ENCODE measurements at places on chromosomes 16 and 17. TPM values are rescaled to one million over a fixed set of nuclear protein-coding genes. Genes with fewer than 3 reads are reported as not detected.

GRCh38 chr16:15857724-15858560 is 1.1 kb upstream of the MYH11 start:
- peaks cover 3% of the 10 kb centered on the region for H3K36me3 ChIP-seq
- DNase-seq = no peak
- H3K4me3 ChIP-seq = peak overlapping the region; percentile 77
- H3K4me1 ChIP-seq = peaks cover 7% of the 10 kb centered on the region
- no peak overlapping the region for H3K27ac ChIP-seq

DNA sequence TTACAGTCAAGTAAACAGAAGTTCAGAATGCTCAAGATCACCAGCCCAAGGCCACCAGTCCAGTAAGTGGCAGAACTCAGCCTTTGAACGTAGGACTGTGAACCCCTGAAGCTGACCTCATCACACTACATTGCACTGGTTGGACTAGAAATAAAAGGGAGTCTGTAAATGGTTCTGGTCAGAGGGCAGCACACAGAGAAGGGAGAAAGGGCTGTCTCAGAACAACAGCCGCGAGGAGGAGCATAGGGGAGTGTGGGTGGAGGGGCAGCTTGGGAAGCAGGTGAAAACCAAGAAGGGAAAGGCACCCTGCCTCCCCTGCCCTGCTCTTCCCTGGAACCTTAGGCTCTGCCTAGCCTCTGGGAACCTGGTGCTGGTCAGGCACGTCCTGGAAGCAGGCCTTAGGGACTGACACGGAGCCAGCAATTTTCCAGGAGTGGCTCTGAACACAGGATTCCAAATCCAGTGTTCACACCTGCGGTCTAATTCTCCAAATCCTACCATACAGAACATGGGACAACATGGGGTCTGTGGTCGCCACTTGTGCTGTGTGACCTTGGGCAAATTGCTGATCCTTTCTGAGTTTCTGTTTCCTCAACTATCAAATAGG is 7.0 kb downstream of the PDILT start:
- H3K4me1 ChIP-seq = no peaks in the 10 kb centered on the region
- H3K4me3 ChIP-seq = no peak overlapping the region
- H3K27ac ChIP-seq = no peak overlapping the region
- no peaks in the 10 kb centered on the region for H3K36me3 ChIP-seq

ADAD2 gene
- not detected for total RNA-seq

DNA sequence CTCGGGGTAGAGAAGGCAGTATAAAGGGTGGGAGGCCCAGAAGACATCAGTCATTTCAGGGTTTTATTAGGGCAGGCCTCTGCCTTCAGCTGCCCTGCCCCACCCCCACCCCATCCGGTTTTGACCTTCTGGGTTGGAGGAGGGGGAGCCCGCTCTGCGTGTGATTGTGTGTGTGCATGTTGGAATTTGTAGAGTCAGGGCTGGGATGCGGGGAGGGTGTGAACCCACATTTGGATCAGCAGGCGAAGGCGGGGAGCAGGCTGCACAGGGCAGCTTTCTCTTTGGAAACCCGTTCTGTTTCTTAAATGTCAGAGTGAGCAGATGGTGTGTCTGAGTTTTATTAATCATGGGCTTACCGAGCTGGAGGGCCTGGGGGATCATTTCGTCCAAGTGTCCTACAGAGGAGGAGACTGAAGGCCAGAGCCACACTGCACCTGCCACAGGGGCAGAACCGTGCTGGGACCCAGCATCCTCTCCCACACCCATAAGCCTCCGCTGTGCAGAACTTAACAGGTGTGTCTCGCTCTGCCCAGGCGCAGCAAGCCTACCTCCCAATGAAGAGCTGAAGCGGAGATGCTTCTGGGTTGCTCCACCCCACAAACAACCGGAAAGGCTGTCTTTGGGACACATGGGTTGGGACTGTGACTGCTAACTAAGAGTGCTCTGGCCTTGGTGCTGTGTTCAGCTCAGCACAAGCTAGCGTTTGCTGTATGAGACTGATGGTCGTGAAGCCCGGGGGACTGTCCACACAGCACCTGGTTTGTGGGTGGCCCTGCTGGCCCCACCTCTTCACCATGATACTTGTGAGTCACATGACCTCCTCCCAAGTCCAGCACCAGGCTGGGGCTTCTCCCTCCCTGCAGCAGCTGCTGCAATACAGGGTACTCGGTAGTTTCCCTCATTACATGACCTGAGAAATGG is 70.9 kb upstream of the GSE1 start:
- no peaks in the 10 kb centered on the region for H3K36me3 ChIP-seq
- H3K4me3 ChIP-seq = no peak overlapping the region
- no peaks in the 10 kb centered on the region for H3K27me3 ChIP-seq
- no peak overlapping the region for H3K27ac ChIP-seq
- no peak for DNase-seq

GRCh38 chr17:74922694-74923537 is at the start of gene USH1G:
USH1G (minus strand) TSS chr17:74923255; CDS start chr17:74923073, 182 bp downstream.
- H3K36me3 ChIP-seq = no peaks in the 10 kb centered on the region
- H3K27ac ChIP-seq = no peak within 1 kb of the TSS
- peaks cover 44% of the 10 kb centered on the region for H3K27me3 ChIP-seq
- no peaks in the 10 kb centered on the region for H3K4me1 ChIP-seq
- H3K4me3 ChIP-seq = peak within 1 kb of the TSS; percentile 33
- DNase-seq = no peak

ABCA10 gene
- 0.07 TPM for total RNA-seq

DNA sequence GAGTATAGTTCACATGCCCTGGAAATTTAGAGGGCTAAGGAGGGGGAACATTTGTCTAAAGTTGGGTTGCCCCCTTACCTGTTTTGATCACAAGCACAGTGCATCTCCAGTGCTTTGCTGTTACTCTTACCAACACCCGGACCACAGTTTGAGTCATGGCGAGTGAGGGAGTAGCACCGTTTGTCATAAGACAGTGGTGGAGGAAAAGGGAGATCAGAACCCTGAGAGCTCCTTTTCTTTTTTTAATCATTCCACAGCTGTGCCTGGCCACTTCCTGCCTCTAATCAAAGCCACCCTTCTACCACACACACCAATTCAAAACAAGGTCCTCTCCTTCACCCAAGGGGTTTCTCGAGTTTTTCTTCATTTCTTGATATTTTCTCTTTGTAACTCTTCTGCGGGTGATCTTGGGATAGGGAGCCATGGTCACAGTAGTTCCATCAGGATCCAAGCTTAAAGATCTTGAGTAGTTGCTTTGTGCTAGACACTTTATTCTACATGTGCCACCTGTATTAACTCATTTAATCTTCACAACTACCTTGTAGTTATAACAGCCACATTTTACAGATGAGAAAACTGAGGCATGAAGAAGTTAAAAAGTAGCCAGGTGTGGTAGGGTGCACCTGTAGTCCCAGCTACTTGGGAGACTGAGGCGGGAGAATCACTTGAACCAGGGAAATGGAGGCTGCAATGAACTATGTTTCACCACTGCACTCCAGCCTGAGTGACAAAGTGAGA is 5.0 kb upstream of the MYL4 start:
- peak overlapping the region; percentile 32 for H3K4me3 ChIP-seq
- H3K27ac ChIP-seq = peak overlapping the region; percentile 93
- H3K36me3 ChIP-seq = no peaks in the 10 kb centered on the region
- no peaks in the 10 kb centered on the region for H3K27me3 ChIP-seq

- H3K4me1 ChIP-seq = no peaks in the 10 kb centered on the region
- no peak overlapping the region for H3K27ac ChIP-seq
- peaks cover 9% of the 10 kb centered on the region for H3K27me3 ChIP-seq
- no peak overlapping the region for H3K4me3 ChIP-seq
- no peaks in the 10 kb centered on the region for H3K36me3 ChIP-seq
Observed at GRCh38 chr16:57325458-57325857, 33.1 kb upstream of the CCL22 start.

GRCh38 chr16:68993885-68994284 is 111.6 kb upstream of the HAS3 start:
- no peak overlapping the region for H3K27ac ChIP-seq
- DNase-seq = no peak
- H3K4me3 ChIP-seq = no peak overlapping the region

- no peak overlapping the region for H3K4me3 ChIP-seq
- H3K36me3 ChIP-seq = peaks cover 79% of the 10 kb centered on the region
- H3K27ac ChIP-seq = no peak overlapping the region
- peaks cover 4% of the 10 kb centered on the region for H3K4me1 ChIP-seq
Observed at GRCh38 chr17:78677303-78678221, 100.4 kb upstream of the DNAH17 start.

DNA sequence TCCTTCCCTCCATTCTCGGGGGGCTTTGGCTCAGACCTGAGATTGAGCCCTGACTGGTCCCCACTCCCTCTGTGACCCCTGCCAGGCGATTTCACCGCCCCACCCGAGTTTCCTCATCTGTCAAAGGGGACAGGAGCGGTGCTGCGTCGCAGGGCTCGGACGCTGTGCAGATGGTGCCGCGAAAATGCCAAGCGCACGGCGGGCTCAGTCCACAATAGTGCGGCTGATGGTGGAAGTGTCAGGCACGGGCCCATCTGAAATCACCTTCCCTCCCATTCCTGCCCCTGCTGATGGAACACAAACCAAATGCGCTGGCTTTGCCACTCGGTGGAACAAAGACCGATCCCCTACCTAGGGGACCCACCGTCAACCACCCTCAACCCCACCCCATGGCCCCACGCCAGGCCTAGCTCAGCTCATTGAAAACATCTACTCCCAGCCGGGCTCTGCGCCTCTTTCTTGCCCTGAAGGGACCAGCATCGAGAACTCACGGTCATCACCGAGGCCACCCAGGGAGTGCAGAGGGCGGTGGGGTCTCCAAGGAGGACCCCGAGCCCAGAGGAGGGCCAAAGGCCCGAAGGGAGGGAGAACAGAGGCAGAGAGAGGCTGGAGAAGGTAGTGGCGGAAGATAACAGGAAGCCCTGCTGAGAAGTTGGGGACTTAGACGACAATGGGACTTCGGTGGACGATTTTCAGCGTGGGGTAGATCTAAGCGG is 1.4 kb downstream of the CARHSP1 start:
- peak overlapping the region; percentile 97 for H3K4me3 ChIP-seq
- peaks cover 38% of the 10 kb centered on the region for H3K4me1 ChIP-seq
- no peaks in the 10 kb centered on the region for H3K27me3 ChIP-seq

DNA sequence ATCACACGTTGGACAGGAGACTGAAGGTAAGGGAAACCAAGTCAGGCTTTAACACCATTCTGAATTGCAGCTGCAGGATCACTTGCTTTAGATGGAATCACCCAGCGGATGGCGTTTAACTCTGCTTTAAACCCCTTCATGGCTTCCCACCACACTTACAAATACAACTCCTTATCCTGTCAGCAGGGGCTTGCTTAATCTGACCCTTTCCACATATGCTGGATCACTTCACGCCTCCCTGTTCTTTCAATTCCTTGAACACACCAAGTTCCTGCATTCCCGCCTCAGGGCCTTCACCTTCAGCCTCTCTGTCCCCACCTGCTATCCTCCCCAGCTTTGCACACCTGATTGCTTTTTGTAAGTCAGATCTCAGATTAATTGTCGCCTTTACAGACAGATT is 442.2 kb downstream of the MAF start:
- no peak for DNase-seq
- no peaks in the 10 kb centered on the region for H3K36me3 ChIP-seq
- H3K4me3 ChIP-seq = no peak overlapping the region
- no peaks in the 10 kb centered on the region for H3K27me3 ChIP-seq
- H3K4me1 ChIP-seq = peaks cover 49% of the 10 kb centered on the region

- H3K27ac ChIP-seq = no peak overlapping the region
- DNase-seq = no peak
- H3K27me3 ChIP-seq = peaks cover 26% of the 10 kb centered on the region
- H3K4me1 ChIP-seq = no peaks in the 10 kb centered on the region
Observed at GRCh38 chr17:44920565-44920940, 5.3 kb upstream of the GFAP start.

- no peak overlapping the region for H3K4me3 ChIP-seq
- H3K27me3 ChIP-seq = no peaks in the 10 kb centered on the region
- H3K4me1 ChIP-seq = peaks cover 5% of the 10 kb centered on the region
- DNase-seq = no peak
Observed at GRCh38 chr17:38324772-38325171, 19.0 kb downstream of the GPR179 start.

CENPX gene
- total RNA-seq = 91.9 TPM

DNA sequence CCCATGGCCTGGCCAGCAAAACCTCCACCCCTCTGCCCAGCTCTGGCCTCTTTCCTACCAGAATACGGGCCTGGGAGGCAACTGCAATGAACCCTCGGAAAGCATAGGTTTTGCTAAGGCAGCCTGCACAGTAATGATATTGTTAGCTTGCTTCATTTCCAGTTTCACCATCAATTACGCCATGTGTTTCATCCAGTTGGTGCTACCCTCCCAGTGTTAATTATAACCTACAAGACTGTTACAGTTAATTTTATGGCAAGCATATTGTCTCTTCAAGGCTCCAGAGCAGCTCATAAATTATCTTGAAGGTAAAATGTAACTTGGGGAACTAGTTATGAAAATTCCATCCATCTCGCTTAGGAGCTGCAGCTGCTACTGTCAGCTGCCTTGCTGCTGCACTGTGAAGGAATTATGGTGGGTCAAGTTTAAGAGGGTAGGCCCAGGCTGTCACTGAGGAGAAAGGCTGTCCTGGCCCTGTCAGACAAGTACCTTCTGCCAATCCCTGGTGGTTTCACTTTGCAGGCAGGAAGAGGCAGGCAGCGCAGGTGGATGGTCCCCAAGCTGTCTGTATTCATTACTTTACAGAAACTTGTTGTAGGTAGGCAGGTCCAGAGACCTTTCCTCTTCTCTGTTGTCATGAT is 242.9 kb downstream of the FTO start:
- no peak overlapping the region for H3K4me3 ChIP-seq
- no peak overlapping the region for H3K27ac ChIP-seq
- H3K4me1 ChIP-seq = peaks cover 26% of the 10 kb centered on the region

STX1B gene
- 0.57 TPM for total RNA-seq

- H3K27ac ChIP-seq = no peak overlapping the region
- no peaks in the 10 kb centered on the region for H3K36me3 ChIP-seq
- H3K27me3 ChIP-seq = no peaks in the 10 kb centered on the region
- no peak overlapping the region for H3K4me3 ChIP-seq
Observed at GRCh38 chr17:64343833-64344637, 46.6 kb downstream of the PECAM1 start.

DNA sequence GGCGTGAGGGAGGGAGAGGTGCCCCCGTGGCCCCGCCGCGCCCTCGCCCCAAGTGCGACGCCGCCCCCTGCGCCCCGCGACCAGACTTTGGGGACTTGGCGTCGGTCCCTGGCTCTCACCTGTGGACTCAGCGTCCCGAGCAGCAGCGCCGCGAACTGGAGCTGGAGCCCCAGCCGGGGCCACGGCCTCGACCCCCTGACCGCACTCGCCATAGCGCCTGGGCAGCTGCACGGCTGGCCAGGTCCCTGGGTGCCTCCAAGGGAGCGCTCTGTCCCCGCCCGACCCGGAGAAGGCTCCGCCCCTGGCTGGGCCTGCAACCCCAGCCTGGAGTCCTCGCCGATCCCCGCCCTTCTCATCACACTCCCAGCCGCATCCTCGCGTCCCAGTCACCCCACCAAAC is at the start of gene ERN2:
ERN2 (minus strand) TSS at position 247 of the 400 bp plus-strand sequence; CDS start at position 212, 35 bp downstream.
- H3K4me1 ChIP-seq = no peaks in the 10 kb centered on the region
- no peak within 1 kb of the TSS for H3K4me3 ChIP-seq
- H3K36me3 ChIP-seq = no peaks in the 10 kb centered on the region
- no peak within 1 kb of the TSS for H3K27ac ChIP-seq
- no peak for DNase-seq

USP43 gene
- 0.07 TPM for total RNA-seq

Measured in activated T-helper 2 cell treated with anti-CD3 and anti-CD28 coated beads, Interferon-gamma antibody, Interleukin-2, Interleukin-4, amounts not matched to agents 10 μg/mL and 5 μg/mL and 100 μg/mL, durations not matched to agents 14 hours and 24 hours and 36 hours (primary cell).